ENCODE measurements at places on chromosomes 6 and 20. TPM values are rescaled to one million over a fixed set of nuclear protein-coding genes. Genes with fewer than 3 reads are reported as not detected.

TRIM40 gene
- total RNA-seq: 0.17 TPM

DNA sequence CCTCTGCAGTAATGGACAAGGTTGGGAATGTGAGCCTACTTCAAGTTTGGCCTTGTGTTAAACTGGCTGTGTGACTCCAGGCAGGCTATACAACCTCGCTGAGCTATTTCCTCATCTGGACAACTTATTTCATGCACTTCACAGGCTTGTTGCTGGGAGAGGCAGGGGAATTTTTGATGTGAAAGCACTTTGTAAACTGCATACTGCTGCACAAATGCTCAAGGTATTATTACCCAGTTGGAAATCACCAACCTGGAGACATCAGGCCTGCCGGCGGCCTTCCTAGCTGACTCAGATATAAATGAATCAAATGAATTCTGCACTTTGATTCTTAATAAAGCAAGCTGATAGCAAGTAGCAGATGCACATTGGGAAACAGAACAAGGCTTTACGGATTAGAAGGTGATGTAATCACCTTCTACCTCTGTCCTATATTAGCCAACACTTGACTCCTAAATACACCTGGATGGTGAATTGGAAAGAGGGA is 10.1 kb downstream of the JARID2 start:
- no peaks in the 10 kb centered on the region for H3K27me3 ChIP-seq
- DNase-seq: no peak
- H3K27ac ChIP-seq: no peak overlapping the region
- no peak overlapping the region for H3K4me3 ChIP-seq
- H3K36me3 ChIP-seq: peaks cover 2% of the 10 kb centered on the region
- peaks cover 17% of the 10 kb centered on the region for H3K4me1 ChIP-seq

DNA sequence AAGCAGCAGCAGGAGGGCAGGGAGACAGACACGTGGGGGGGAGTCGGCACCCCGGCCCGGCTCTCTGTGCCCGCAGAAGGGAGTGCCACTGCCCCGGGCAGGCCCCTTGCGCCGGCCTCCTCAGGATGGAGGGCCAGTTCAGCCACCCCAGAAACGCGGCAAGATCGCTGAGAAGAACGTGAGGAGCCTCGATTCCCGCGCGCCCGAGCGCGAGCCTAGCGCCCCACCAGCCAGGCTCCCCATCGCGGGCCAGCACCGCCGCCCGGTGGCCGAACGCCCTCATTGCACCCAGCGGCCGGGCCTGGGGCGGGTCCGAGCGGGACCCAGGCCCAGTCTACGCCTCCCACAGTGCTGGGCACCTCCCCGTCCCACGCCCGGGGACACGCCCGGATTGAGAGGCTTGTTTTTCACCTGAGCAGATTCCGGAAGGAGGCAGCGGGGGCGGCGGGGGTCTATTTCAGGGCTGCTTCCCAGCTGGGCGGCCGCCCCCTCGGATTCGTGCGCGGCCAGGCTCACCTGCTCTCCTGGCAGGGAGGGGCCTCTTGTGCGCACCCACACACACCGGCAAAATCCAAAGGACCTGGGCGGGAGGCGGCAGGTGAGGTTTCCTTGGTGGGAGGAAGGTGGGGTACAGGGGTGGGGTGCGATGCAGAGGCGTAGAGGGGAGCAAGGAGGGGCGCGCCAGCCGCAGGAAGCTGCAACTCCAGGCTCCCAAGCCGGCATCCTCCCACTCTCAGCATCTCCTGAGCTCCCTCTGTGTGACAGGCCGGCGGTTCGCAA is 9.0 kb upstream of the GRM4 start:
- no peaks in the 10 kb centered on the region for H3K36me3 ChIP-seq
- DNase-seq: peak; percentile 85
- peak overlapping the region; percentile 29 for H3K4me3 ChIP-seq

GRCh38 chr20:49821870-49822331 is 9.3 kb downstream of the SLC9A8 start:
- H3K4me3 ChIP-seq: no peak overlapping the region
- H3K36me3 ChIP-seq: peaks cover 7% of the 10 kb centered on the region
- DNase-seq: no peak
- H3K4me1 ChIP-seq: no peaks in the 10 kb centered on the region

NNAT gene
- 220 TPM for total RNA-seq

TCP11 gene
- 2.0 TPM for total RNA-seq

GRCh38 chr20:50772420-50773185 is 22.3 kb upstream of the BCAS4 start:
- no peaks in the 10 kb centered on the region for H3K4me1 ChIP-seq
- no peak overlapping the region for H3K27ac ChIP-seq
- H3K36me3 ChIP-seq: no peaks in the 10 kb centered on the region
- H3K4me3 ChIP-seq: no peak overlapping the region
- no peak for DNase-seq

GRCh38 chr6:11025921-11026635 is 18.0 kb downstream of the ELOVL2 start:
- peaks cover 7% of the 10 kb centered on the region for H3K27me3 ChIP-seq
- no peak for DNase-seq
- H3K27ac ChIP-seq: peak overlapping the region; percentile 60
- H3K36me3 ChIP-seq: no peaks in the 10 kb centered on the region
- H3K4me3 ChIP-seq: no peak overlapping the region
- H3K4me1 ChIP-seq: peaks cover 15% of the 10 kb centered on the region

DNA sequence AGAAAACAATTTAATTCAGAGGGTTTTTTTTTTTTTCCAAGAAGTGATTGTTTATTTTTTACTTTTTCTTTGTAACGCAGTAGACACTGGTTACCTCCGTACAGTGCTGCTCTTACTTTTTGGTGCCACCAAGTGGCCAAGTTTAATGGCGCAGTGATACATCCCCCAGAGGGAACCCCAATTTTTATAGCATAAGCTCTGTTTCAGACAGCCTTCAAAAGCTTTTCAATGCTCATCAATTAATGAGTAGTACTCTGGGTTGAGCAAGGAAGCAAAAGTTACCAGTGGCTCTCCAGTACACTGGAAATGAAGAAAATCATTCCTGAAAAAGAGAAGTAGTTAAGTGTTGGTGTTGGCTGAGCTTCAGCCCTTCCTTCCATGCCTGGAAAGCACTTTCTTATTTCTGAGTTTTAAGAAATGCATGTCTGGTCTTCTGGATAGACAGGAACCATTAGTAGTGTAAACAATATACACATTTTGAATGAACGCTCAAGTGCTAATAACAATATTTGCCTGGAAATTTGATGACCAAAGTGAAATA is 129.1 kb upstream of the SMLR1 start:
- no peaks in the 10 kb centered on the region for H3K27me3 ChIP-seq
- DNase-seq: no peak
- H3K4me3 ChIP-seq: no peak overlapping the region
- H3K4me1 ChIP-seq: no peaks in the 10 kb centered on the region
- no peak overlapping the region for H3K27ac ChIP-seq

DNA sequence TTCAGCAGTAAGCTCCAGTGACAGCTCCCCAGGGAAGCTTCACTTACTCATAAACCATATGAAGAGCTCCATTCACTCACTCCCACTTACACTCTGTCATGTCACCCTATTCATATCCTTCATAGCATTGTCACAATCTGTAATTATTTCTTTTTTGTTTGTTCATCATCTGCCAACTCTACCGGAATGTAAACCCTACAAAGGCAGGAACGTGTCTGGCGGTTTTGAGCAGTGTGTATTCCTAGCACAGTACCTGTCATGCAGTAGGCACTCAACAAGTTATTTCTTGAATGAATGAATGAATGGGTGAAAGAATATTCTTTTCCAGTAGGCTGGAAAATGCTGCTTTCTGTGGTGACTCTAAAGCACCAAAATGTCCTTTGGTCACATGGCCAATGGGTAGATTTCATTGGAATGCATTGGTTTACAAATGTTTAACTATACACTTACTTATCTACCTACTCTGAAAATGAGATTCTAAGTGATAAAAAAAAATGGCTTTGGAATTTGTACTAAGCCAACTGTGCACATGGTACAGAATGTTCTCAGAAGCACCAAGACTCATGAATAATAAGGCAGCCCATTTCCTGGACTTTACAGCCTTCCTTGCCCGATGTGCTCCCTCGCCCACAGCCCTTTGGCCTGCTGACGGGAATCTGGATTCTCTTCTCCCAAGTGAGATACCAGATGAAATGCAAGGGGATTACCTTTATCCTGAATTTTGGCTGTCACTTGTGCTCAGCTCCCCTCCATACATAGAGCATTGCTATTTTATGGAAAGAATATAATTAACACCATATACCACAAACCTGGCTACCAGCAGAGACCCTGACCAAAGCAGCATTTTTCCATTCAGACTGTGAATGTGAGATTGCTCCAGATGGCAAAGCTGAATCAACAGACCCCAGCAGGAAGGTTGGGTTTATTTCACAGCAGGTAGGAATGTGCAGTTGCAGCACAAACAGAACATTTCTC is 273.3 kb downstream of the ALDH8A1 start:
- H3K4me3 ChIP-seq: no peak overlapping the region
- H3K36me3 ChIP-seq: no peaks in the 10 kb centered on the region
- peaks cover 4% of the 10 kb centered on the region for H3K4me1 ChIP-seq
- no peaks in the 10 kb centered on the region for H3K27me3 ChIP-seq
- DNase-seq: no peak
- H3K27ac ChIP-seq: peak overlapping the region; percentile 3

PRKN gene
- total RNA-seq: 9.5 TPM

SMIM13 gene
- total RNA-seq: 20.7 TPM

- DNase-seq: no peak
- no peaks in the 10 kb centered on the region for H3K36me3 ChIP-seq
- no peaks in the 10 kb centered on the region for H3K4me1 ChIP-seq
- no peak overlapping the region for H3K27ac ChIP-seq
- H3K4me3 ChIP-seq: no peak overlapping the region
- H3K27me3 ChIP-seq: no peaks in the 10 kb centered on the region
Measured at GRCh38 chr6:25913741-25914140, 16.8 kb downstream of the SLC17A2 start.

DNA sequence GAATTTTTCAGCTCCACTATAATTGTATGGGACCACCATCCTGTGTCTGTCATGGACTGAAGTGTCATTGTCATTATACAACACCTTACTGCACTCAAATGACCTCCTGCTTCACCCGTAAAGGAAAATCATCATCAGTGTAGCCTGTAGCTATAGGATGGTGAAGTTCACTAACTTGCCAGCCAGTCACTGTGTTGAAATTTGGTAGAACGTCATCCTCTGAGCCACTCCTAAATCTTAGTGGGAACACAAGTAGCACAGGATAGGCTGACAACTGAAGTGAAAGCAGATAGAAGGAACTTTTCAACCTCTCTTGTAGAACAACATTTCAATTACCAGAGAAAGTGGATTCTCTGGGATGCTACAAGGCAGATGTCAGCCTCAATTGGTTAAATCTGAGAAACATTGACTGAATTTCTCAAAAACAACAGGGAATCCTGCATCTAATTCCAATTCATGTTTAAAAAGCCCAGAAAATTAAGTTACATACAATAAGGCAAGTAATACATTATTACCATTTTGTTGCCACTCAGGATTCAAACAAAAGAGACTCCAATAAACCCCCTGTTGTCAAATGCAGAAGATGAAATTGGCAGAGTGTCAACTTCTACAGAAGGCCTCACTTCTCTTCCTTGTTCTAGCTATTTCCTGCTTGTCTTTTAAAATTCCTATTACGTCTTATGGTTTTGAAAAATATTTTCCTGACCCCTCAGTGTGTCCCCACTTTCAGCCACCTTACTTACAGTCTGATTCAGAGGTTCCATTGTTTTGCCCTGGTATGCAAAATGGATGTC is 647.9 kb upstream of the AGPAT4 start:
- no peaks in the 10 kb centered on the region for H3K27me3 ChIP-seq
- H3K4me3 ChIP-seq: no peak overlapping the region
- DNase-seq: peak; percentile 65

GRCh38 chr6:129243377-129243776 is 360.4 kb downstream of the LAMA2 start:
- no peaks in the 10 kb centered on the region for H3K4me1 ChIP-seq
- no peaks in the 10 kb centered on the region for H3K36me3 ChIP-seq
- no peaks in the 10 kb centered on the region for H3K27me3 ChIP-seq
- H3K4me3 ChIP-seq: no peak overlapping the region
- no peak for DNase-seq

GRCh38 chr6:143155681-143156080 is 95.0 kb downstream of the AIG1 start:
- no peaks in the 10 kb centered on the region for H3K4me1 ChIP-seq
- no peaks in the 10 kb centered on the region for H3K36me3 ChIP-seq
- no peaks in the 10 kb centered on the region for H3K27me3 ChIP-seq

AHCY gene
- total RNA-seq: 83.0 TPM
